Naive thymus-derived CD4-positive, alpha-beta T cell (primary cell): ENCODE measurements at places on chromosomes 13 and 19. TPM values are rescaled to one million over a fixed set of nuclear protein-coding genes. Genes with fewer than 3 reads are reported as not detected.

- DNase-seq: no peak
- no peaks in the 10 kb centered on the region for H3K36me3 ChIP-seq
- no peak overlapping the region for H3K27ac ChIP-seq
- no peaks in the 10 kb centered on the region for H3K4me1 ChIP-seq
- peaks cover 9% of the 10 kb centered on the region for H3K27me3 ChIP-seq
Measured at GRCh38 chr13:75489502-75490263, 7.7 kb upstream of the TBC1D4 start.

- no peak overlapping the region for H3K4me3 ChIP-seq
- no peaks in the 10 kb centered on the region for H3K36me3 ChIP-seq
- no peak overlapping the region for H3K27ac ChIP-seq
- H3K27me3 ChIP-seq: no peaks in the 10 kb centered on the region
Measured at GRCh38 chr19:16957855-16958254, 68.8 kb downstream of the CPAMD8 start.

GRCh38 chr19:6020166-6020882, 42.4 kb upstream of the RANBP3 start:
- no peaks in the 10 kb centered on the region for H3K36me3 ChIP-seq
- H3K27ac ChIP-seq: no peak overlapping the region
- no peaks in the 10 kb centered on the region for H3K4me1 ChIP-seq

DNA sequence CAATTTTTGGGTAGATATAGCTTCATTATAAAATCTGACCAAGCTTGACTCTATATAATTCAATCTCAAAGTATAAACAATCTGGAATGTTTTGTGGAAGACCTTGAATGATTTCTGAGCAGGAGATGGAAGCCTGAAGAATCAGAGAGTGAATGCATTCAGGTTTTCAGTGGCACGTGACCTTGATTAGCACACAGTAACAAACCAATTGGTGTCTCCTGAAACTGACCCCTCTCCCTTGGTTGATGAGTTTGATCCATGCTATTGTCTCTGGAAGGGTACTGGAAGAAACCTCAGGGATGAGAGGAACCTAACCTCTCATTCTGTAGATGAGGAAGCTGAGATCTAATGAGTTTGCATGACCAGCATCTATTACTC, 39.6 kb downstream of the PCDH8 start:
- H3K4me1 ChIP-seq: no peaks in the 10 kb centered on the region
- no peak overlapping the region for H3K27ac ChIP-seq
- H3K4me3 ChIP-seq: no peak overlapping the region
- no peaks in the 10 kb centered on the region for H3K36me3 ChIP-seq
- no peak for DNase-seq

DNA sequence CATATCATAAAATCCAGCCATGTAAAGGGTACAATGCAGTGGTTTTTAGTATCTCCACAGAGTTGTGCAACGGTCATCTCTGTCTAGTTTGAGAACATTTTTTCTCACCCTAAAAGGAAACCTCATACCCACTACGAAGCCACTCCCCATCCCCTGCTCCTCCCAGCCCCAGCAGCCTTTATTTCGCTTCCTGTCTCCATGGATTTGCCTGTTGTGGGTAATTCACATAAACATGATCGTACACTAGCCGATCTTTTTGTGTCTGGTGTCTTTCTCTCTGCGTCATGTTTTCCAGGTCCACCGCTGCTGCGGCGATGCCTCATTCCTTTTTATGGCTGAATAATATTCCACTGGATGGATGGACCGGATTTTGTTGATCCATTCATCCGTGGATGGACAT, 28.6 kb downstream of the BICRA start:
- no peaks in the 10 kb centered on the region for H3K36me3 ChIP-seq
- no peak for DNase-seq
- no peak overlapping the region for H3K4me3 ChIP-seq

- H3K27ac ChIP-seq: peak overlapping the region; percentile 93
- H3K4me3 ChIP-seq: peak overlapping the region; percentile 84
- H3K27me3 ChIP-seq: no peaks in the 10 kb centered on the region
- DNase-seq: peak; percentile 44
- H3K4me1 ChIP-seq: peaks cover 25% of the 10 kb centered on the region
Measured at GRCh38 chr13:40665126-40666044, 1.1 kb downstream of the FOXO1 start.

GRCh38 chr13:71964491-71965100, 97.6 kb upstream of the DACH1 start:
- H3K27me3 ChIP-seq: no peaks in the 10 kb centered on the region
- no peaks in the 10 kb centered on the region for H3K4me1 ChIP-seq
- H3K36me3 ChIP-seq: no peaks in the 10 kb centered on the region
- H3K4me3 ChIP-seq: peak overlapping the region; percentile 6
- DNase-seq: no peak
- no peak overlapping the region for H3K27ac ChIP-seq

GRCh38 chr19:30426864-30427263, 54.7 kb downstream of the ZNF536 start:
- H3K36me3 ChIP-seq: no peaks in the 10 kb centered on the region
- DNase-seq: no peak
- H3K27me3 ChIP-seq: no peaks in the 10 kb centered on the region
- H3K4me1 ChIP-seq: no peaks in the 10 kb centered on the region
- no peak overlapping the region for H3K27ac ChIP-seq
- H3K4me3 ChIP-seq: no peak overlapping the region

- no peaks in the 10 kb centered on the region for H3K27me3 ChIP-seq
- no peak for DNase-seq
- peaks cover 22% of the 10 kb centered on the region for H3K4me1 ChIP-seq
- no peaks in the 10 kb centered on the region for H3K36me3 ChIP-seq
Measured at GRCh38 chr19:46639358-46640182, 3.6 kb upstream of the GNG8 start.

GRCh38 chr13:41780715-41781706, 179.9 kb downstream of the VWA8 start:
- H3K4me3 ChIP-seq: no peak overlapping the region
- no peaks in the 10 kb centered on the region for H3K4me1 ChIP-seq
- H3K36me3 ChIP-seq: no peaks in the 10 kb centered on the region
- no peak overlapping the region for H3K27ac ChIP-seq
- H3K27me3 ChIP-seq: no peaks in the 10 kb centered on the region

DNA sequence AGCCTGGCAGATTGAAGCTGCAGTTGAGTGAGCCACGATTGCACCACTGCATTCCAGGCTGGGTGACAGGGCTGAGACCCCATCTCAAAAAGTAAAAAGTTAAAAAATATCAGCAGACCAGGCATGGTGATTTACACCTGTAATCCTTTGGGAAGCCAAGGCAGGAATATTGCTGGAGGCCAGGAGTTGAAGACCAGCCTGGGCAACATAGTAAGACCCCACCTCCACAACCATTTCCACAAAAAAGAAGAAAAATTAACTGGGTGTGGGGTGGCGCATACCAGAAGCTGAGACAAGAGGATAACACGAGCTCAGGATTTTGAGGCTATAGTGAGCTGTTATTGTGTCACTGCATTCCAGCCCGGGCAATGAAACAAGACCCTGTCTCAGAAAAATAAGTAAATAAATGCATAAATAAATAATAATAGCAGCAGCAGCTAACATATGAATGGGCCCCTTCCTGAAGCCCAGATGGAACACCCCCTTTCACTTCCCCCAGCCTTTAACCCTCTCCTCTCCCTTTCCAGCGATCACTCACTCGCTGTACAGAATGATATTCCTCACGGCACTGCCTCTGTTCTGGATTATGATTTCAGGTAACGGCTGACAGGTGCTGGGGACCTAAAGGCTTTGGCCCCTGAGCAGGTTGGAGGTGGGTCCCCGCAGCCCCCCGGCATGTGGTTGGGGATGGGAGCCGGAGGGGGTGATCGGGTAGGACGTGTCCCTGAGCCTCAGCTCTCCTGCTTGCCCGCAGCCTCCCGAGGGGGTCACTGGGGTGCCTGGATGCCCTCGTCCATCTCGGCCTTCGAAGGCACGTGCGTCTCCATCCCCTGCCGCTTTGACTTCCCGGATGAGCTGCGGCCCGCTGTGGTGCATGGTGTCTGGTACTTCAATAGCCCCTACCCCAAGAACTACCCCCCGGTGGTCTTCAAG, 3.2 kb downstream of the MAG start:
- H3K4me3 ChIP-seq: no peak overlapping the region
- no peak for DNase-seq
- no peaks in the 10 kb centered on the region for H3K36me3 ChIP-seq
- H3K4me1 ChIP-seq: peaks cover 12% of the 10 kb centered on the region
- H3K27me3 ChIP-seq: no peaks in the 10 kb centered on the region

OVOL3 gene
- total RNA-seq: not detected in 2 replicates

PLVAP gene
- 0.43 TPM for total RNA-seq

ATP4B gene
- not detected for total RNA-seq

ZNF681 gene
- 12.9 TPM for total RNA-seq

ZNF701 gene
- 17.4 TPM for total RNA-seq

FFAR2 gene
- not detected for total RNA-seq
